Activated T-cell treated with anti-CD3 and anti-CD28 coated beads for 48 hours (primary cell): ENCODE measurements at places on chromosomes 7 and 10.

- no peak for DNase-seq
Measured at GRCh38 chr10:38209332-38209731, 115.2 kb downstream of the ZNF37A start.

DNA sequence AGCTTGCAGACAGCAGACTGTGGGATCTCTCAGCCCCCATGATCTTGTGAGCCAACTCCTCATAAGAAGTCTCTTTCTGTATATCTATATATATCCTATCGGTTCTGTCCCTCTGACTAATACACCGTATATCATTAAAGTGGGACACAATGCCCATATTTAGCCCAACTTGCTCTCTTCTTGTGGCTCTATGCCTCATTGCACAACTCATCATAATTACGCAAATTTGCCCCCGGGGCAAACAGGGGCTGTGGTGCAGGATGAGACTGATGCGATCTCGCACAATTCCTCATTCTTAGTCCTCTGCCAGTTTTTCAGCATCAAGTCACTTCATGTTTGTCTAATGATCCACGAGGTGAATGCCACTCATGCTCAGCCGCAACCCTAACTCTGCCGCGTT lies 183.2 kb downstream of the PRPF18 start:
- no peak for DNase-seq

DNA sequence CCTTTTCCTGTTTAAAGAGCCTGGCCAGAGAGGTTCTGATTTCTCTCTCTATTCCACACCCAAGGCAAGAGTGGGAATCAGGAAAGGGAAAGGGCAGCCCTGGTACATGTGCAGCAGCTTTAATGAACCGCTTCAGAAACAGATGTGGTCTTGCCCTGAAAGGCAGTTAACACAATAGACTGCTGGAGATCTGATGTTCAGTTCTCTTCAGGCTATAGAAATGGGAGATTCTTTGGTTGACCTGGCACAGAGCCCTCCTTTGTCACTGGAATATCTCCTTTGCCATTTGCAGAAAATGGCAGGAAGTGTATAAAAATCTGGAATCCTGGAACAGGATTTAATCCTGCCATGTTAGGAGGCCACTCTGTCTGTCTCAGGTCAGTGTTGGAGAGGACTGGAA lies 36.3 kb upstream of the EXOC6 start:
- no peak for DNase-seq

DNA sequence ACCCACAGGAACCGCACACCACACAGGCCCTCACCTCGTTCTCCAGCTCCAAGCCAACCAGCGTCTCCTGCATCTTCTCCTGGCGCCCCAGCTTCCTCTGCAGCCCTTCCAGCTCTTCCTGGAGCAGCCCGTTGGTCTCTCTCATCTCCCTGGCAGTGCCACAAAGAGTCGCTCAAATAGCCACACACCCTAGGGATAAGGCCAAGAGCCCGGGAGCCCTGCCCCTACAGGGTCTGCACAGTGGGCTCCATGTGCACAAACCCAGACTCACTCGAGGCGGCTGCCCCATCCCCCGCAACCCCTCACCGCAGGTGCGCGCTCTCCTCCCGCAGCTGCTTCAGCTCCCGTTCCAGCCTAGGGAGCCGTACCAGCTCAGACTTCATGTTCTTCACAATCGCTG lies 16.9 kb downstream of the MAD1L1 start:
- no peak for DNase-seq

DNA sequence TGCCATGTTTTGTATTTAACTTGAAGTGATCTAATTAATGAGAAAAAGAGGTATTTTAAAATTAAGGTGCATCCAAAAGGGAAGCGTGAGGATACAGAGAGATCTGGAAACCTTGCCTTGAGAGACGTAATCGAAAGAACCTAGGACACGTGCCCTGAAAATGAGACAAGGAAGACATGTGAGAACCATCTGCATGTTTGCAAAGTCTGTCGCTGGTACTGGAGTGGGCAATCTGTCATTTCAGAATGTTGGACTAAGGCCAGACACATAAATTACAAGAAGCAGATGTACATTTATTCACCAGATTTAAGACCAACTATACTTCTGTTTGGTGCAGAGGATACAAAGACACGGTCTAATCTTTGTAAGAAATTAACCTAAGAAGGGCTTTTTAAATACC lies 9.2 kb downstream of the AGR2 start:
- no peak for DNase-seq

DNA sequence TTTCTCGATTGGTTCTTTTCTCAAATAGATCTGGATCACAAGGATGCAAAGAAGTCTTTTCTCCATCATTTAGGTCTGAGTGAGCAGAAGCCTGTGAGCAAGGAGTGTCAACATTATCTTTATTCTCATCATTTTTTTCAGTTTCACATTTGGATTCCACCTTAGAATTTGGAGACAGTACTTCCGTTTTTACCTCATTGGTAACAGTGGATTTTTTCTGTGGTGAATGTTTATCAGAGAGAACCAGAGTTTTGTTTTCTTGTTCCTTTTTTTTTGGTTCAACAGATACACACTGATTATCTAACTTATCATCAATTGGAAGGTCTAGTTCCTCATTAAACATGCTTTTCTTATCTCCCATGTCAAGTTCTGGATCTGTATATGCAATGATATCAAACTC lies 151.3 kb downstream of the GALNT11 start:
- DNase-seq: no peak

- no peak for DNase-seq
Measured at GRCh38 chr7:152583006-152583405, 92.9 kb downstream of the XRCC2 start.
